Posterior cingulate gyrus (tissue), 11 donors: ENCODE measurements at places on chromosomes 11 and 22.

GRCh38 chr22:37278261-37278660 lies 4.0 kb upstream of the CYTH4 start:
- no peak for DNase-seq

DNA sequence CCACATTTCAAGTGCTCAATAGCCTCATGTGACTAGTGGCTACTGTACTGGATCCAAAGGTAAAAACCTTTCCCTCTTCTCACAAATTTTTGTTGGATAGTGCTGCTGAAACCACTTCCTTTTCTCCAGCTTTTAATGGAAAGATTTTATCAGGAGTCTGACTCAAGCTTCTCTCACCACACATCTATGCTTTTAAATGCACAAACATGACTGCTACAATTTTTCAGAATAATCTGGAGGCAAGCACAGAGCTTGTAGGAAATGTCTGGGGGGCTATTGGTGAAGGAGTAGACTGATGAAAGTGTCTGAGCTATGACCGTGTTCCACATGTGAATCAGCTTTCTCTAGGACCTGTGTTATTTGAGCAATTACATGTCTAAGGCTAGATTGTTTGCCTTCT lies 101.1 kb upstream of the FAT3 start:
- no peak for DNase-seq

- no peak for DNase-seq
Observed at GRCh38 chr11:32435152-32435480, 223 bp downstream of the WT1 start.

DNA sequence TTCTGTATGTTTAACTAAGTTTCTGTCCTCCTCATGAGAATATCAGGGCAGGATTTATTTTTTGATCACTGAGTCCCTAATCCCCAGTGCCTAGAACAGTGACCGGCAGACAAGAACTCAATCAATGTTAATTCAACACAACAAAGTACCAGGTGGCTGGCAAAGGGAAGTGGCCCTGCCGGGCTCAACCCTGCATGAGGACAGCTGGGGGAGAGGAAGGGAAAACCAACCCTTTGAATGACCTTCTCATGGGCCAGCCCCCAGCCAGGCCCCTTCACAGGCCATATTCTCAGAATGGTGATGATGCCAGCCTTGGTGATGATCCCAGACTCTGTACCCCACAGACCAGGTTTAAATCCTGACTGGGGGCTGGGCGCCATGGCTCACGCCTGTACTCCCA lies 1.4 kb upstream of the MFNG start:
- DNase-seq = no peak

GRCh38 chr22:46267431-46268279 lies at the start of gene TTC38:
Gene TTC38 (plus strand): TSS chr22:46268008. CDS start chr22:46268040, 32 bp downstream.
- DNase-seq = peak; percentile 92

- no peak for DNase-seq
Observed at GRCh38 chr22:48181263-48181955, 1419.0 kb downstream of the TBC1D22A start.

- DNase-seq = no peak
Observed at GRCh38 chr11:22521226-22521625, 104.4 kb downstream of the FANCF start.

GRCh38 chr22:17162731-17163130 lies 3.7 kb upstream of the HDHD5 start:
- no peak for DNase-seq

- DNase-seq = no peak
Observed at GRCh38 chr11:93536101-93536861, 6.9 kb downstream of the SMCO4 start.

GRCh38 chr22:50104141-50104544 lies 14.3 kb downstream of the MOV10L1 start:
- DNase-seq = no peak

DNA sequence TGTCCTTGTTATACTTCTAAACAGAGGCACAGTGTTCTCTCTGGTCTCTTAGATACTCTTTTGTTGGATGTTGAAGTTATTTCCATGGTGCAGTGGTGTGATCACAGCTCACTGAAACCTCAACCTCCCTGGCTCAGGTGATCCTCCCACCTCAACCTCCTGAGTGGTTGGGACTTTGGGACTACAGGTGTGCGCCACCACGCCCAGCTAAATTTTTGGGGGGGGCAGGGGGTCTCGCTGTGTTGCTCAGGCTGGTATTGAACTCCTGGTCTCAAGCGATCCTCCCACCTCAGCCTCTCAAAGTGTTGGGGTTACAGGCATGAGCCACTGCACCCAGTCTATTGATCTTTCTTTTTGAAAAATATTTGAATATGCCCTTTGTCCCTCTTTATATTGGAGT lies 14.9 kb downstream of the ZNF74 start:
- no peak for DNase-seq

DNA sequence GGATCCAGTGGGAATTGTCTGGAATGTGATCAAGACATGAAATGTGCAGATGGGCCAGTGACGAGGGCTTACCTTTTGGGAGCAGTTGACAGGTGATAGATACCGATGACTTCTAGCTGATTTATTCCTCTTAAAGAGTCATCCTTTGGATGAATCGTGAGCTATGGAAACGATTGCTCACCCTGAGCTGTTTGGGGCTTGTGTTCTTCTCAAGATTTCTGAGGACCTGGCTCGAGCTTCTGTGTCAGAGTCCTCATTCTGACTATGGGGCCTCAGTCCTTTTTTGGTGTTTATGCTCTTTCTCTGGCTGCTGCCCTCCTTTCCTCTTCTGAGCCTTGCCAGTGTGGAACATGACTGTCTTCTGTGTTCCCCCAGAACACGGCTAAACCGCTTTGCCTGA lies 11.9 kb upstream of the AMPD3 start:
- DNase-seq = no peak

- DNase-seq = no peak
Observed at GRCh38 chr22:19610518-19611253, 86.5 kb upstream of the CLDN5 start.

GRCh38 chr11:32963721-32964120 lies 52.0 kb upstream of the DEPDC7 start:
- DNase-seq = no peak

- peak; percentile 2 for DNase-seq
Observed at GRCh38 chr11:126344141-126345080, 11.1 kb upstream of the ST3GAL4 start.

DNA sequence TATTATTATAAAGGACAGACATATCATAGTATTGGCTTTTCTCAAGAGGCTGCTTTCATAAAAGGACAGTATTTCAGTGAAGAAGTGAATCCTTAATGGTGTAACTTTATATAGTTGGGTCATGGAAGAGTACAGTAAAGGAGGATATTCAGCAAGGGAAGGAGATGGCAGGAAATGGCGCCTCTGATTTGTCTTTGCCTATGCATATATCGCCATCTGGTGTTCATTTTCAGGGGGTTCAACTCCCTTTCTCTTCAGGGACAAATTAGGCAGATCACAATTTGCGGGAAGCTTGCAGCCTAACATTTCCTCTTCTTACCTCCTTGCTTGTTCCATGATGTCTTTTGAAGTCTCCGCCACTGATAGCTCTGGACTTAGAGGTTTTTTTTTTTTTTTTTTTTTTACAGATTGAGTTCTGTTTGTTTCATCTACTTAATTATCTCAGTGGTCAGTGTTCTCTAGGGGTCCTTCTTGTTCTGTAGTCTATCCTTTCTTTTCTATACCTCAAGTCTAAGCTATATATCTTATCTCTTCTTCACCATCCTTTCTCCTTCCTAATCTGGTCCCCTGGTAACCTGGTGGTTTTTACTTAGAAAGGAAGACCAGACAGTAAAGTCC lies 21.8 kb upstream of the RRM1 start:
- no peak for DNase-seq

- DNase-seq = no peak
Observed at GRCh38 chr11:121870206-121871045, 245.6 kb downstream of the BLID start.

GRCh38 chr11:103055221-103055890 lies 36.6 kb downstream of the DCUN1D5 start:
- no peak for DNase-seq
